ENCODE measurements at places on chromosomes 12 and 14.

DNA sequence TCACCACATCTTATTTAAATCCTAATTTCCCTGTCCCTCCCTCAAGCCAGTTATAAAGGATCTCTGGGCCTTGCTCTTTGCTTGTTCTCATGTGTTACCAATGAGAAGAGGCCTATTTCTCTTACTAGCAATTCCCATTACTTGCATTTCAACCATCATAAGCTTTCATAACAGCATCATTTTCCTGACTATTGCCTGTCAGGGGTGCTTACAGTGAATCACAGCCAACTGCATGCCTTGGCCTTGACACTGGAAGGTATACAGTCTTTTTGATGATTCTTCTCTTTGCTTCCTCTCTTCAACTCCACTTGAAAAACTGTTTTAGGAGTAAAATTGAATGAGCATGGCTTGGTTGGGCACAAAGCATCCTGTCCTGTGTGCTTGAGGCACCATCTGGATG is 127.0 kb downstream of the NPAS3 start:
- no peak for DNase-seq

GRCh38 chr12:16218934-16219751 is 58.3 kb downstream of the SLC15A5 start:
- no peak for DNase-seq

DNA sequence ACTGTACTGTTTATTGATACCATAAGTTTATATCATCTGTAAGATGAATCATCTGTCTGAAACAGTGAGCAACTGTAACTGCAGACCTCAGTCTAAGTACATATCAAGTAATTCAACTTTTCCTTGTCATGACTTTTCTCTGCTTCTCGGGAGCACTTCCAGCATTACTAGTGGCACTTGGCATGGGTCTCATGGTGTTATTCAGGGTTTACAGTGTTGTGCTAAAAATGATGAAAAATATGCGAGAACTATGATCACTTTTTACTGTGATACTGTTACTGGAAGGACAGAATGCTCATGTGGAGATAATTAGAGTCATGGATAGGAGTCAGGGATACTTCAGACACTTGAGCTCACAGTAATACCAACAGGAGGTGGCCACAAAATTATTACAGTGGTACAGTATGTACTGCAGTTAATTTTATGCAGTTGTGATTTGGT is 8.3 kb downstream of the KTN1 start:
- no peak for DNase-seq

DNA sequence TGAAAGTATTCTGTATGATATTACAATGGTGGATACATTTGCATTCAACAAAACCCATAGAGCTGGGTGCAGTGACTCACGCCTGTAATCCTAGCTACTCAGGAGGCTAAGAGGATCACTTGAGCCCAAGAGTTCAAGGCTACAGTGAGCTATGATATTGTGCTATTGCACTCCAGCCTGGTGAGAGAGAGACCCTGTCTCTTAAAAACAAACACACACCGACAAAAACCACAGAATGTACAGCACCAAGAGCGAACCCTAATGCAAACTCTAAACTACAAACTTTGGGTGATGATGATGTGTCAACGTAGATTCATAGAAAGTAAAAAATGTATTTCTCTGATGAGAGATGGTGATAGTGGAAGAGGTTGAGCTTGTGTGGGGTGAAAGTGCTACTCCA is 8.6 kb downstream of the CAPRIN2 start:
- DNase-seq, result no peak

- DNase-seq, result no peak
Measured at GRCh38 chr14:60514741-60515491, 6.0 kb downstream of the SIX6 start.

DNA sequence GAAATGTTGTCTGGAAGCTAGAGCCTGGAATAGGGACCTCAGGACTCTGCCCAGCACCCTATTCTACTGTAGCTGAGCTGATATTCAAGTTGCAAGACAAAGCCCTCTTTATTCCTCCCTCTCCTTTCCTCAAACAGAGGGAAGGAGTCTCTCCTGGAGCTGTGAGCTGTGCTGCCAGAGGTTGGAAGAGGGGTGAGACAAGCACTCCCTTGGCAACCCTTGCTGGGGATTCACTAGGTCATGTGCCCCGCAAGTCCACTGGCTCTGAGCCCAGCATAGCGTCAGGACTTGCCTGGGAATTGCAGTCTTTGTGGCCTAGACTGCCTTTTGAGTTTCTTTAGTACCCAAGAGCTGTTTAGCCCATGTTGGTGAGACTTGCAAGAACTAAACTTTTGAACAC is 11.4 kb upstream of the ASCL1 start:
- no peak for DNase-seq

DNA sequence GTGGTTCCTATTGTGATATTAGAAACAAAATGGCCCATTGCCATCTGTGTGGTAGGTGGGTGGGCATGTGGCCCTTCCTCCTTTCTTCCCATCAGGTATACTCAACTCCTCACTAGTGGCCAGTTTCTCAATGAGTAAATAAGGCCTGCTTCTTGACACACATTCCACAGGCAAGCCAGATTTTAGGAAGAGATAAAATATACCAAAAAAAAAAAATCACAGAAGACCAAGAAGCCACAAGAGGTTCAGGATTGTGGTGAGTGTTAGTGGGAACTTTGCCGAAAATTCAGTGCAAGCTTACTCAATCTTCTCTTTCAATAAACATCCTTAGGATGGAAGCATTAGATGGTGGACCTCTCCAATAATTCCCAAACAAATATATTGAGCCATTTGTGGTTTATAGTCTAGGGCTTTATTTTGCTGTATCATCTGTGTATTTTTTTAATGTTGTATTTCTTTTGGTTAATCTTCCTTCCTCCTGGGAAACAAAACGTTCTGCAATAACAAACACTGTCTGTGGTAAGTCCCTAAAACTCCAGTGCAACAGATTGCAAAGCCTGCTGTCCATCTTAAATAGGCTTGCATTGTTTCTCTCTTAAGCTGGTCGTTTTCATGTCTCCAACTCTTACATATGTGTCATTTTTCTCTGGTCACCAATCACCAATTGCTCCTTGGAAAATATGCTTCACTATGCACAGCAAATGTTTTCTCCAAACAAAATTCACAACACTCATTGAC is 289.9 kb upstream of the KITLG start:
- no peak for DNase-seq

- no peak for DNase-seq
Measured at GRCh38 chr12:114400925-114401324, 5.0 kb downstream of the TBX5 start.
